ENCODE measurements at places on chromosomes 13 and 19.
A peak's percentile ranks its signal among the peaks of the same experiment; 100 is the strongest.

GRCh38 chr13:32248801-32249200 is 66.4 kb downstream of the ZAR1L start:
- no peak for DNase-seq

DNA sequence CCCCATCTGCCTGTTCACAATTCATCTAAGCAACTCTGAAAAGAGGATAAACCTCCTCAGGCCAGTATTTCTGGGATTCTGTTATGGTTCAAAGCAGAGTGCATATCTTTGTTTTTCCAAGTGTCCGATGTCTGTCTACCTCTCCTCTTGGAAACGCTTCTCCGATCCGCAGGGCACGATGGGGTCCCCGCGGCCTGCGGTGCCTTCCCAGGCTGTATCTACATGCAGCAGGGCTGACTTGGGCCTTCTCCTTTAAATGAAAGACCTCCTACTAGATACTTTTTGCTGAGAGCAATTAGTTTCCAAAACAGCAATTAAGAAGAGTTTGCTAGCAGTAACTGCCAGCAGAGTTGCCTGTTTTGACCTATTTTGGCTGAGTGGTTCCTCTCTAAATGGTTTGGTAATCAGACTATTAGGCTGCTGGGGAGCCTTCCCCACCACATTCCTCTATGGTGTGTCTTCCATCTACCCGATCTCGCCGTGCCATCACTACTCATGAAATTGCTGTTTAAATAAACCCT is 23.5 kb downstream of the COL4A2 start:
- no peak for DNase-seq

GRCh38 chr13:36101157-36101556 is 30.0 kb downstream of the DCLK1 start:
- no peak for DNase-seq

- DNase-seq, result no peak
Observed at GRCh38 chr13:20729633-20730585, 26.4 kb downstream of the IL17D start.

- DNase-seq, result no peak
Observed at GRCh38 chr13:41032691-41033376, 13.7 kb upstream of the ELF1 start.

DNA sequence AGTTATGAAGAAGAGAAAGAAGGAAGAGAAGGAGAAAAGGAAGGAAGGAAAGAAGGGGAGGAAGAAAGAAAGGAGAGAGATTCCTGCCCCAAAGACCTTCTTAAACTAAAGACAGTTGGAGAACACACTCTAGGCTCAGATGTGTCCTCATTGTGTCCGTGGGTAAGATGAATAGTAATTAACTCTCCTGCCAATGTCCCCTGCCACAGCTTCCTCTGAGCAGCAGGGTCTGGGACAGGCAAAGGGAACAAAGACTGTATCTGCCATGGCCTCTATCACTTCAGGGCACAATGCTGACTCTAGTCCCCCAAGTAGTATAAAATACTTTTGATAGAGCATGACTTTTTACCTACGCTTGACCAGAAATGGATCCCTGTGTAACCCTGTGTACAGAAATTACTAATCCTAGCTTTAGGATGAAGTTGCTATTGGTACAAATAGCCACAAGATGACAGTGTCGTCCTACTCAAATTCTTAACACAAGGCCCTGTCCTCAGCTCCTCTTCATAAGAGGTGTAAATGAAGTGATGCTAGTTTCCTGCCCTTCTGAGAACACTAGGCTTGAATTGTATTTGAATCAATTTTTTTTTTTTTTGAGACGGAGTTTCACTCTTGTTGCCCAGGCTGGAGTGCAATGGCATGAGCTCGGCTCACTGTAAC is 186.2 kb upstream of the GPR12 start:
- peak; percentile 21 for DNase-seq

GRCh38 chr19:33193865-33194362 is at the start of gene LRP3:
LRP3 (plus strand) TSS chr19:33194330; CDS start chr19:33194786, 456 bp downstream.
- no peak for DNase-seq

DNA sequence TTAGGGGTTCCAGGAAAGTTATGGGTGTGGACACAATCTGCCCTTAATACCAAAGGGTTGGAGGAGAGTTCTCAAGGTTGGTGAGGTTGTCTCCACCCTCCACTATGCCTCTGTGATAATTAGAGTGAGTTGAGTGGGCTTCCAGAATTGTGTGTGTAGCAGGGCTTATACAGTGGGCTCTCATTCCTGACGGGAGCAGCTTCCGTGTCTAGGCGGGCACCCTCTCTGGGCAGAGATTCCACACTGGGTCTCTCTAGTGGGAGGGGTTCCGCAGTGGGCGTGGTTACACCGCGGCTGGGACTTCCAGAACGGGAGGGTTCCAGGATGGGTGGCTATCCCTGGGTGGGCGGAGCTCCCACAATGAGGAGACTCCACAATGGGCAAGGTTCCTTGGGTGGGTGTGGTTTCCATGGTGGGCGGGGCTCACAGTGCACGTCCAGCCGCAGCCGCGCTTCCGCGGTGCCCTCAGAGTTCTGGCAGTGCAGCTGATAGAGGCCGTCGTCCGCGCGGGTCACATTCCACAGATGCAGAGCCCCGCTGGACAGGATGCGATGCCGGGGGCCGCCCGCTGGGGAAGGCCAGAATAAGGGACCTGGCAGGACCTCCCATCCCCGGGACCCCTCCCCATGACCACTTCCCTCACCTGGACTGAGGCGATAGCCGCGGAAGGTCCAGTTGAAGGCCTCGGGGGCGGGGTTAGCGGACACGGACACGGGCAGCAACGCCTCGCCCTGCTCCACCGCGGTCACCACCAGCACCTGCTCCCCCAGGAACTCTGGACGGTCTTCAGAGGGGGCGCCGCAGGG is 8.4 kb downstream of the NPHS1 start:
- no peak for DNase-seq

- no peak for DNase-seq
Observed at GRCh38 chr13:26473571-26474230, 83.8 kb upstream of the WASF3 start.

GRCh38 chr19:17490411-17490810 is 20.1 kb downstream of the SLC27A1 start:
- no peak for DNase-seq

DNA sequence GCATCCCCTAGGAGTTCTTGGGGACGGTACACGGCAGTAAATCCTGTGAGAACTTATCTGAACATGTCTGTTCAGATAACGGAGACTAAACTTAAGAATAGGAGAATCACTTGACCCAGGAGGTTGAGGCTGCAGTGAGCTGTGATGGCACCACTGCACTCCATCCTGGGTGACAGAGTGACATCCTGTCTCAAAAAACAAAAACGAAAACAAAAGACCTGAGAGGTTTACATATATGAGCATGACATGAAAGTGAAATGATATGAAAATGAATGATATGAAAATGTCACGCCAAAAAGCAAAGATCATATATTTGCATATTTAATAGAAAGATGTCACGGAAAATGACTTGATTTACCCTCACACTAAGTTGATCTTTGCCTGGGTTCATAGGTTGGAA is 5.8 kb downstream of the ZNF175 start:
- DNase-seq, result no peak

DNA sequence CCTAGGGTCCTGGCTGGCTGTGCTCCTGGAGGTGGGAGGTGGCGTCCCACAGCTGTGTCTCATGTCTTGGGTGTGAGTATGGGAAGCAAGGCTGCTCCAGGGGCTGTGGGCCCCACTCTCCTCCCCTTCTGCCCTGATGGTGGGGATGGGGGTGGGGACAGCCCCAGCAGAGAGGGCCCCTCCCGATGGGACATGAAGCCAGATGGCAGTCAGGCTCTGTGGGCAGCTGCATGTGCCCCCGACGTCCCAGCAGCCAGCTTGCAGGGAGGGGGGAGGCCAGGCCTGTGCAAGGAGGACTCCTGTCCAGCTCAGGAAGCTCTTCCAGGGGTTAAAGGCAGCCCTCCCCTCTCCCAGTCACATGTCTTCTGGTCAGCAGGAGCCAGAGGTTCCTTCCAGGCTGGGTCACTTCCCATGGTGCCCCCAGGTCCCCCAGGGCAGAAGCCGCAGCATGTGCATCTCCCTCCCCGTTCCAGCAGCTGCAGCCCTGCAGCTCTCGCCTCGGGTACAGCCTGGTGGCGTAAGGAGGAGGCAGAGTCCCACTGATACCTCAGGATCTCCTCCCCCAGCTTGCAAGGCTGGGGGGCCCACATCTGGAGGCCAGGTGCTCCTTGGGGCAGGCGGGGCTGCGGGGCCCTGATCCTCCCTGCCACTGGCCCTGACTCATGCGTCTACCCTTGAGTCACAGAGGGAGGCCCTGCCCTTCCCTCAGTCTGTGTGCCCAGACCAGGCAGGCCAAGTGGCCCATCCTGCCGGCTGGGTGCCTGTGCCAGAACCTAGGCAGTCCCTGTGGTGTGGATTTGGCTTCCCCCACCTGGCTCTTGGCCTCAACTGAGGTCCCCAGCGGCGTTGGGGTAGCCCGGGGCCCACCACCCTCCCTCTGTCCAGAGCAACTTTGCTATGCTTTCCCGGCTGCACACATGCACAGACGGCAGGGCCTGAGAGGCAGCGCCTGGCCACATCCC is 13.0 kb downstream of the YIPF2 start:
- peak; percentile 50 for DNase-seq

GRCh38 chr13:112768795-112769481 is 79.1 kb downstream of the ATP11A start:
- no peak for DNase-seq

DNA sequence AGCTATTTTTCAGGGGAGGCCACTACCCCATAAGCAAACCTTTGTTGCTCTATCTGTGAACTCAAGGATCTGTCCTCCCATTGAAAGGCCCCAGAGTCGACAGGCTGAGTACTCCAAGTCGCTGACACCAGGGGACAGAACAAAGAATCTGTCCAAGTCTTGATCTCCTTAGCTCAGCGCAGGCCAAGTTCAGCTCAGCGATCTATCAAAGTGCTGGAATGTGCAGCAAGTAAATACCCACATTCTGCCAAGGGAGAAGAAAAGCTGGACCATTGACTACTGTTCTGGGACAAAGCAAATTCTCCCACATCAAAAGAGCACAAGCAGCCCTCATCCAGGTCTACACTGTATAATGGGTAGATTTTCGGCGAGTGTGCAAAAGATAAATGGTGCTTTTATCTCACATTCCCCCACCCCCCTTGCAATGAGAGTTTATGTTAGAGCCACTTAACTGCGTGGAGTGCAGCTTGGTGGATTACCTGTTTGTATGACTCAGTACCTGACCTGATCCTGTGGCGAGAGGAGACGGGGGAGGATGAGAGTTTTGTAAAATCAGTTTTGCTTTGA is 391.7 kb upstream of the SGCG start:
- DNase-seq, result no peak

- no peak for DNase-seq
Observed at GRCh38 chr13:22497991-22498780, 682.6 kb upstream of the SGCG start.

- DNase-seq, result no peak
Observed at GRCh38 chr19:20640023-20640422, 21.3 kb downstream of the ZNF626 start.

GRCh38 chr13:94464771-94465170 is 14.7 kb downstream of the DCT start:
- DNase-seq, result no peak

- DNase-seq, result no peak
Observed at GRCh38 chr13:40192452-40192851, 474.0 kb downstream of the FOXO1 start.

GRCh38 chr19:42349378-42350107 is 24.1 kb downstream of the MEGF8 start:
- no peak for DNase-seq

DNA sequence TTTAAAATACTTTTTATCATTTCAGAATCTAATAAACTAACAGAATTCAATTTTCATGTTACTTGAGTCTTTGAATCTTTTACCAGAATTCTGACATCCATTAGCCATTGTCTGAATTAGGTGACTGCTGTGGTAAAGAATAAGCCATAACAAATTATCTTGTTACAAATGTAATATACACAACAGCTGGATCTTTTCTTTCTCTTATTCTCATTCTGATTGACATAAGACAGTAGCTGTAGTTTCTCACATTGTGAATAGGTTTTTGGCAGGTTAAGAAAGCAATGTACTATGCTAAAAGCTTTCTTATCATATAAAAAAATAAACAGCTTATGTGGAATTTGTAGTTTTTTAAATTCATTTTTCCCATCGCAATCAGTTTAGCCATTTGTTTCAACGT is 734.0 kb upstream of the PCDH9 start:
- no peak for DNase-seq

DNA sequence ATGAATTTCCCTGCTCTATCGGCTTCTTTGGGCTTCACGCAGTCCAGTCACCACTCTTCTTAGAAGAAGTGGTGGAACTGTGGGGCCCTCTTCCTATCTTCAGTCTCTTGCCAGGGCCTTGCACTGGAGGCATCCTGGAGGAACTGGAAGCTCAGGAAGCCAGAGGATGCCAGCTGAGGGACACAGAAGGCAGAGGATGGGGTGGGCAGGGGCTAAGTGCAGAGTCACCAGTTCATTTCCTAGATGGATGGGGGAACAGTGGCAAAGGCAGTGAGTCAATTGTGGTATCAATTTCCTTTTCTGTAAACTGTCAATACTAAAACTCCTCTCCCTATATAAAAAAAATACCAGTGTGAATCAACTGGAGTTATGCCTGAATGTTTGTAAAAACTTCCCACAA is 419.7 kb downstream of the KLF12 start:
- DNase-seq, result no peak

DNA sequence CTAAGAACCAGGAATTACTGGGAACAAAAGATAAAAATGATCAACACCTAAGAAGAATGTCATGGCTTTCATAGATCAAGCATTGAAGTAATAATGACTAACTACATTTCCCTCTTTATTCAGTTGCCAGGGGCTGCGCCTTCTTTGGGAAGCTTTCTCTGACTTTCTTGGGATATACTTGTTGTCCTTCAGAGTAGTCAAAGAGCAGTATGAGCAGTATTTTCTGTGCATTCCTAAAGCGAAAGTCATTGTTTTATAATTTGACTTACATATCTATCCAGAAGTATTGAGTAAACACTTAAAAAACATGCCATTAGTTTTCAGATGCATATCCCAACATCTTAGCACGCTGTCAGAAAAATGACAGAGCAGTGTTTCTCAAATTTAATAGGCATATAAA is 2412.4 kb downstream of the PCDH9 start:
- no peak for DNase-seq

DNA sequence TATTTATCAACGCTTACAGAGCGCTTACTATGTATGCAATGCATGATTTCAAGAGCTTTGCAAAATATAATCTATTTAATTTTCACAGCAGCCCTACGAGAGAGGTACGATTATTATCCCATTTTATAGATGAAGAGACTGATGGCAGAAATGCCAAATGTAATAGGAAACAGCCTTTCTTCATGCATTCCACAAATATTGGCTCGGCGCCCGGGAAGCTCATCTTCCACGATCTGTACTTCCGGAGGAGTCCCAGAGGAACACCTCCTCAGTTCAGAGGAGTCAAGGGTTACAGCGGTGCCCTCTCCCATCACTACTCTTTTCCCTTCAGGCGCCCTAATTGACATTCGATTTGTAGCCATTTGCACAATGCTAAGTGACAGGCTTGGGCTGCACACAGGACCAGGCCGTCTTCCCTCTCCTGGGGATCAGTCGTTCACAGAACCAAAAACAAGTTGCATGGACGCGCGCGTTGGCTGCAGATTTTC is 1.1 kb upstream of the ARHGAP35 start:
- no peak for DNase-seq

All from stromal cell of bone marrow (primary cell).